Peyer's patch (tissue), 4 donors: ENCODE measurements at places on chromosomes 7 and 10.

GRCh38 chr10:81792729-81793128, 82.3 kb upstream of the NRG3 start:
- DNase-seq = no peak

DNA sequence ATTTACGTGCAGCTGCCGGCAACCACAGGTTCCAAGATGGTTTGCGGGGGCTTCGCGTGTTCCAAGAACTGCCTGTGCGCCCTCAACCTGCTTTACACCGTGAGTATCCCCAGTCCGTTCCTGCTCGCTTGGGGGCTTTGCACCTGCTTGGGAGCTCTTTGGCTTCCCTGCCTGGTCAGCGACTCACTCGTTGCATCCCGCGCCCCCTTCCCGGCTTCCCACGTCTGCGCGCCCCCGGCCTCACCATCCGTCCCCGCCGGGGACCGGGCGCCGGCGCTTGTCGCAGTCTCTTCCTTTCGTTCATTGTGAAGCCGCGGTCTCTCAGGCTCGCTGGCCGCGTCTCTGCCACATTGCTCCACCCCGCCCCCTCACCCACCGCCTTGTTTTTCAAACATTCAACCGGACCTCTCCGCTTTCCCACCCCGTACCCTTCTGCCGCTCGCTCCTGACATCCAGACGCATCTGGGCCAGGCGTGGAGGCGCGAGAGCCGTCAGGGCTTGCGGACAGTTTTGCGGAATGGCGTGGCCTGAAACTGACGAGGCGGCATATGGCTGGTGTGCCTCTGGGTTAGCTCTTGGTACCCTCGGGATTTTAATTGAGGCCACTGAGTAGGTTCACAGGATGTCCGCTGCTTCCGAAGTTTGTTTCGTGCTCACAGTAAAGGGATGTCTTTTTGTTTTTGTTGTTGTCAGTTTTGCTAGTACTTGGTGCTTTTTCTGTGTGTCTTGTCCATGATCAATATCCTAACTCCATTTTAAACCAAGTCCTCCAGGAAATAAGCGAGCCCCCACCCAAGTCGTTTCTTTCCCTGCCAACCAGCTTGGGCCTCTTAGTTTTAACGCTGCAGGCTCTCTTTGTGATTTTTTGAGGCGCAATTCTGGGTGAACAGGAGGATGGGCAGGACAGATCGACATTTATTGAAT, 639 bp downstream of the TSPAN13 start:
- DNase-seq = peak; percentile 72

DNA sequence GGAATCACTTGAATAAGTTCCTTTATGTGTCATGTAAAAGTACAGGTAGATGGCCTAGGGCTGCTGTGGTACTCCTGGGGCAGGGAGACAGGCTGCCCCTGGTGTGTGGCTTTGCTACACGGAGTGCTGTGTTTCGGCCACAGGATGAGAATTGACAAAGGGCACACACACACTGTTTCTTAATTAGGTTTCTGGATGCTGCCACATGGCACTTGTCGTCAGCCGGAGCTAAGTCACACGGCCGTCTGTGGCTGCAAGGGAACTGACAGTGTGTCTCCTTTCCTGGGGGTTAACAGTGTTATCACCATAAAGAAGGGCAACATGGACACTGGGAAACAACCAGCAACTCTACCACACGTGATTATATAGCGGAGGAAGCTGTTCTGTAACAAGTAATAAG, 55.7 kb upstream of the CREB5 start:
- DNase-seq = no peak

GRCh38 chr10:120457431-120458172, 575 bp downstream of the PLPP4 start:
- DNase-seq = no peak

DNA sequence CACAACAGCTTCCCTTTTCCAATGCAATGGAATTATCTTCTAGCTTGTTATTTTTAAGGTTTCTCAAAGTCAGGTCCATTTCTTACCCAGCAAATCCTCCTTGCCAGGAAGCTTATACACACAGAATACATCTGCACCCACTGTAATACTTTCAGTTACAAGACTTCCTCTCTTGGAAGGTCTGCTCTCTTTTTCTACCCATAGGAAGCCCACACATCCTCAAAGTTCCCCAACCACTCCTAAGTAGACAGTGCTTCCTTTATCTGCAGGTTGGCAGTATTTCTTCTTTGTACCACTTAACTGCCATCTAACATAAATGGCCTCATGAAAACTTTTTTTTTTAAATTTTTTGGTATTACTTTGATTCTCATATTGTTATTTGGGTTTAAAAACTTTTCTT, 155.6 kb downstream of the TAX1BP1 start:
- DNase-seq = no peak

DNA sequence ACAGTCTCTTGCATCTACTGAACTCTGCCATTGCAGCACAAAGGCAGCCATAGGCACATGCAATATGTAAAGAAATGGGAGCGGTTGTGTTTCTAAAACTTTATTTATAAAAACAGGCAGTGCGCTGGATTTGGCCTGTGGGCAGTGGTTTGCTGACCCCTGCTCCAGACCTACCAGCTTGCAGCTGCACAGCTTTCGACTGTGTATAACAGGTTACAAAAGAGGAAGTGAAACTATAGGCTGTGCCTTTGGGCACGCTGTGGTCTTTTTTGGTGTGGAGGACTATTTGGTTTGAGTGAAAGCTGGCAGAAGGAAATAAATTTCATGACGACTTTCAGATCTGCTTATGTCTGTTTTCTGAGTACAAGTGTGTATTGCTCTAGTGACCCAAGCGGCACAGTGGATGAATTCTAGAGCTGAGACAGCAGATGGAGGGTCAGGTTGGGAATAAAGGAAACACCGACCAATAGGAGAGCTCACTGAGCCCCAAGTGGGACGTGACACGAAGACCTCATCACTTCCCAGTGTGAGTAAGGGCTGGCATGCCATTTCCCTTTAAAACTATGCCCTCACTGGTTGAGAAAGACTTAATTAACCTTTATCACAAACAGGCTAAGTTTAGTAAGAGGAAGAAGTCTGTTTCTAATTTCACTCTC, 152.7 kb downstream of the ANK3 start:
- DNase-seq = peak; percentile 79

DNA sequence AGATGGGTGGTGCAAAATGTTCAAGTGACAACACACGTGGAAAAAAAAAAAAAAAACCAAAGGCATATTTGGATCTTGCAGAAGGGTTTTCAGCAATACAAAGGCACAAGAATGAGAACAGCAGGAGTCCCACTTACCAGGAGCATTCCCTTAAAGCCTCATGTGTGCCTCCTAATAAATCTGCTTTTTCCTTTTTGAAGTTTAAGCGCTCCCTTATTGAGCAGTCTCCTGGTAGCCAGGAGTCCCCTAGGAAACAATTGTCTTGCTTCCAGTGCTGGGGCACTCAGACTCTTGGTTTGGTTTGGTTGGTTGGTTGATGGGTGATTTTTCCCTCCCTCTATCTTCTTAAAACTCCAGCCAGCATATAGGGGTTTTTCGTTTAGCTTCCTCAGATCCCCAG, 321.8 kb upstream of the NFE2L3 start:
- no peak for DNase-seq
